ENCODE measurements at places on chromosomes 5 and 9.
A peak's percentile ranks its signal among the peaks of the same experiment; 100 is the strongest.

DNA sequence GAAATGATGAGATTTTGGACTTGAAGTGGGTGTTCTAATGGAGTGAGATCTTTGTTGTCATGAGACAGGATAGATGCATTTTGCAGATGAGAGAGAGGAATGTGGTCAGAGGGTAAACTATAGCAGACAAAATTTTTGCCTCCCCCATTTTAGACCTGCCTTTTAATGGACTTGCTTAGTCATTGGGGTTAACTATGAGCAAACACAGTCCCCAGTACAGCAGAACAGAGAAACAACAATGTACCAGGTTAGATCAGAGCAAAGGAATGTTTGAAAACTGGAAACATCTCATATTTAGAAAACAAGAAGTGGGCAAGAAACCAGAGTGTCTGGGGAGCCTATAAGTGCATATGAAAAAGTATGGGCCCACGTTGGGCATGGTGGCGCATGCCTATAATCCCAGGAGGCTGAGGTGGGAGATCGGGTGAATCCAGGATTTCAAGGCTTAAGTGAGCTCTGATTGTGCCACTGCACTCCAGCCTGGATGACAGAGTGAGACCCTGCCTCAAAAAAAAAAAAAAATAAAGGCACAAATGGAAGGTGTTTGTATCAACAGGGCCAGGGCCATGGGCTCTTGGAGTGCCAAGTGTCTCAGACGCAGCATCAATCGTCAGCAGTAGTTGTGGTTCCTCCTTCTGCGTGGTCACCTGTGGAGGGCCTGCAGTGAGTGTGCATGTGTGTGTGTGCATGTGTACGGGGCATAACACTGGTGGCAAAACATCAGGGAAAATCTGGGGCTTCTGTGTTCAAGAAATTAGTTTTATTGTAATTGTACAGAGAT lies 214.4 kb upstream of the S1PR3 start:
- DNase-seq: no peak

GRCh38 chr5:171823269-171823668 lies 37.7 kb downstream of the SMIM23 start:
- DNase-seq: no peak

DNA sequence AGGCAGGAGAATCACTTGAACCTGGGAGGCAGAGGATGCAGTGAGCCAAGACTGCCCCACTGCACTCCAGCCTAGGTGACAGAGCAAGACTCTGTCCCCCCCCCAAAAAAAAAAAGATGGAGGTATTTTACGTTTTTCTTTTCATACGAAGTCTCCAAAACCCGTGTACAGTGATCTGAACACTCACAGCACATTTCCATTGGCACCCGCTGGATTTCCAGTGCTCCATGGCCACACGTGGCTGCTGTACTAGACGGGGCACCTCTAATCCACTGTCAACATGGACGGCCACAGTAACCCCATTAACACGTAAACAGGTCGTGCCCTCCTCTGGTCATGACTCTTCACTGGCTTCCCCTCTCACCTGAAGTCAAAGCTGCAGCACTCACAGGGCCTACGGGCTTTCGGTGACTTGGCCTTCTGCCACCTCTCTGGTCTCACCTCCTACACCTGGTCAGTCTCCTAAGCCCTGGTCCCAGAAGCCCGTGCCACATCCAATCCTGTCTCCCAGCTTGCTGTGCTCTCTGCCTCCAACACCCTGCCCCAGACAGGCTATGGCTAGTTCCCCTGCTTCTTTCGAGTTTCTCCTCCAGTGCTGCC lies 22.1 kb downstream of the TBC1D9B start:
- DNase-seq: no peak

DNA sequence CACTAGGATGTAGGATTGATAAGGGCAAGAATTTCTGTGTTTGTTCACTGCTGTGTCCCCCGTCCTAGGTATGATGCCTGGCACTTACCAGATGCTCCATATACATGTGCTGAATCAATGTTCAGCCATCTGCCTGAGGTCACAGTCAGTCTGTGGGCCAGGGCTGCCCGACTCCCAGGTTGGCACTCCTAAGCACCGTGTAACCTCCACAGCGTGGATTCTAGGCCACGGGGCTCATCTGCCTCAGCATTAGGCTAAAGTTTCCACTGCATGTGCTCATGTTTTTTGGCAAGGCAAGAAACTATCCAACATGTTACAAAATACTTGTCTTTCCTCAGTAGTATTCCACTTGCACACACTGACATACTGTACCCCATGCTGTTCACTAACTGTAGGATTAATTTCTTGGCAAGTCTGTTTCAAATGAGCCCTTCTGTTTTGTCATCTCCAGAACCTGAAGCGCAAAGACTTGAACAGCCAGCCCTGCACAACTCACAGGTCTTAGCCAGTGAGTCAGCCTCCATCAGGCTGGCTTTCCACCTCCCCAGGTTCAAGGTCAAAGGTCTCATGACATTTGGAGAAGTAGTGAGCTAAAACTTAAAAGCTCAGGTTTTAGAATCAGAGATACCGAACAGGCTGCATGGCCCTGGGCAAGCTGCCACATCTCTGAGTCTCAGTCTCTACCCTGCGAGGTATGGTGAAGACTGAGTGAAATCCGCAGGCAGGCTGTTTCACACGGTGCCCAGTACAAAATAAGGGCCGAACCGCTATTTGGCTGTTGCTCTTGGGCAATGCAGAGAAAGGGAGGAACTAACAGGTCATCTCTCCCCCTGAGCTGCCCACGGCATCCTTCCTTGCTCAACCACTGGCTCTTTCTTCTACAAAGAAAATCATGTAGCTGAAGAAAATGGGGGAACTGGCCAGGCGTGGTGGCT lies 7.2 kb downstream of the TOR1A start:
- DNase-seq: no peak

GRCh38 chr5:178349075-178349511 lies 116.5 kb upstream of the PHYKPL start:
- DNase-seq: no peak

- DNase-seq: peak; percentile 52
Observed at GRCh38 chr9:127898433-127899127, 823 bp downstream of the ST6GALNAC6 start.

GRCh38 chr9:37284636-37285035 lies 137.9 kb upstream of the GRHPR start:
- DNase-seq: no peak

GRCh38 chr5:134458234-134459009 lies 46.7 kb upstream of the CDKN2AIPNL start:
- DNase-seq: peak; percentile 60
